ENCODE measurements at places on chromosomes 1 and 21.

DNA sequence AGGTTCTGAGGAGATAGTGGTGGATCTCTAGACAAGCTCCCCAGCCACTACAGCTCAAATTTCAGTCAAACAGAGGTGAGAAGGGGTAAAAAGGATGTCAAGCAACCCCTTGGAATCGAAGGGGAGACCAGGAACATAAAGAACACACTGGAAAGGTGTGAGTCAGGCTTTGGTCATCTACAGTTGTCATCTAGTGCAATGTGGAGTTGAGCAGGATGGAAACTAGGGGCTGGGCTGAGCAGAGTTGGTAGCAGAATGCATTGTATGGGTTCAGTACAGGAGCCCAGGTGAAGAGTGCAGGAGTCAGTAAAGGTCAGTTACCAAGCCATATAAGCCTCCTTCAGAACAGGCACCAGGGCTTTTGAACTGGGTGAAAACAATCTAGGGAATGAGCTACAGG is 52.7 kb upstream of the VAV3 start:
- no peak for DNase-seq

GRCh38 chr1:230431527-230431926 is 5.4 kb upstream of the PGBD5 start:
- DNase-seq = no peak

GRCh38 chr1:21451212-21451611 is 11.3 kb downstream of the NBPF3 start:
- DNase-seq = no peak

GRCh38 chr21:43632373-43632905 is 26.8 kb downstream of the HSF2BP start:
- DNase-seq = no peak

DNA sequence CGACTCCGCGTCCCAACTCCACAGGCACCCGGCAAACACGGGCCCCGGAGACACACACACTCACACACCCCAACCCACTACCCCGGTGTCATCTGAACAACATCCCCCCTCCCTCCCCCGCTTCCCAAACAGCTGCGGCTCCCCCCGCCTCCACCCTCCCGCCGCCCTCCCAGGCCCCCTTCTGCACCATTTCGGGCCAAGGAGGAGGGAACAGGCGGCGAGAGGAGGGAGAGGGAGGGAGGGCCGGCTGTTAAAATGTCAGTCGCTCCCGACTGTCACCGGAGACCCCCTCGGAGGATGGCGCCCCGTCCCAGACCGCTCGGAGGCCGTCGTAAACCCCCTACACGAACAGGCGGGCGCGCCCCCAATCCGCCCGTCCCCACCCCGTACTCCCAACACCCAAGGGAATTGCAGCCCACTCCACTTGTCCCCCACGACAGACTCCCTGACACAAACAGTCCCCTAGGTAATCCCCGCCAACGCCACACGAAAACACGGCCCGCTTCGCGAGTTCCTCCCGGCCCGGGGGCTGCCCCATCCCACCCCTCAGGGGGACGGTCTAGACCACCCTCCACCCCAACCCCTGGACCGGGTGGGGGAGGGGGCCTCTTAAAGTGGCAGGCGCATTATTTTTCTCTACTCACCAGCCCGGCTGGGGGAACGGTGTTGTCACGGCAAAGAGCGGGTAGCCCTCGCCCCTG is 583 bp downstream of the MEF2D start:
- no peak for DNase-seq

GRCh38 chr1:63848733-63849132 is 74.9 kb downstream of the ROR1 start:
- no peak for DNase-seq

DNA sequence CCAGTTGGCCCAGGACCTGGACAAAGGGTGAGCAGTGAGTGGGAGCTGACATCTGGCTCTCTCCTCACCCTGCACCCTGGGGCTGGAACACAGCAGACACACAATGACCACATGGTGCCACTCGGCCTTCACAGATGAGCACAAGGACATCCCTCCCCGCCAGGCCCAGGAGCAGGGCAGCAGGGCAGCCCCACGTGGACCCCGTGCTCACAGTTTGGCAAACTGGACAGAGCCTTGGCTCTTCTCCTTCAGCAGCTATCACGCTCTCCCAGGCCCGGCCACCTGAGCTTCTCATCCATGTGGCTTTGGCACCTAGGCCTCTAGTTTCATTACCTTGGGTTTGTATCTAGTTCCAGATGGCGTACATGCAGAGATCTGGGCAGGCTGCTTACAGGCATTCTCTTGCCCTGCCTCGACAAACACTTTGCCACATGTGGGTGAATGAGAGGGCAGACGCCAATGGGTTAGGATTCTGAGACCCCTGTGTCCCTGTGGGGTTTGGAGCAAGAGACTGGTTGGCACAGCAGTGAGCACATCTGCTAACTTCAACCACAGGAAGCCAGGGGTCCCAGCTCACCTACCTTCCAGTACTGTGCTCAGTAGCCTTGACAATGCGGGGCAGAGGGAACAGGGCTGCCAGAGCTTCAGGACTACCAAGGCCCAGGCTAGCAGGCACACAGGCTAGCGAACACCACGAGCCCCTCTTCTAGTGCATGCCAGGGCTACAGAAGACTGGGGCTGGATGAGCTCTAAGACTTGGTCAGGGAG is 3.4 kb upstream of the PTPRF start:
- no peak for DNase-seq

- no peak for DNase-seq
These were observed 181.6 kb upstream of the CACYBP start for GRCh38 chr1:174818014-174818616.

GRCh38 chr1:188489336-188490112 is 1660.8 kb downstream of the PLA2G4A start:
- no peak for DNase-seq

DNA sequence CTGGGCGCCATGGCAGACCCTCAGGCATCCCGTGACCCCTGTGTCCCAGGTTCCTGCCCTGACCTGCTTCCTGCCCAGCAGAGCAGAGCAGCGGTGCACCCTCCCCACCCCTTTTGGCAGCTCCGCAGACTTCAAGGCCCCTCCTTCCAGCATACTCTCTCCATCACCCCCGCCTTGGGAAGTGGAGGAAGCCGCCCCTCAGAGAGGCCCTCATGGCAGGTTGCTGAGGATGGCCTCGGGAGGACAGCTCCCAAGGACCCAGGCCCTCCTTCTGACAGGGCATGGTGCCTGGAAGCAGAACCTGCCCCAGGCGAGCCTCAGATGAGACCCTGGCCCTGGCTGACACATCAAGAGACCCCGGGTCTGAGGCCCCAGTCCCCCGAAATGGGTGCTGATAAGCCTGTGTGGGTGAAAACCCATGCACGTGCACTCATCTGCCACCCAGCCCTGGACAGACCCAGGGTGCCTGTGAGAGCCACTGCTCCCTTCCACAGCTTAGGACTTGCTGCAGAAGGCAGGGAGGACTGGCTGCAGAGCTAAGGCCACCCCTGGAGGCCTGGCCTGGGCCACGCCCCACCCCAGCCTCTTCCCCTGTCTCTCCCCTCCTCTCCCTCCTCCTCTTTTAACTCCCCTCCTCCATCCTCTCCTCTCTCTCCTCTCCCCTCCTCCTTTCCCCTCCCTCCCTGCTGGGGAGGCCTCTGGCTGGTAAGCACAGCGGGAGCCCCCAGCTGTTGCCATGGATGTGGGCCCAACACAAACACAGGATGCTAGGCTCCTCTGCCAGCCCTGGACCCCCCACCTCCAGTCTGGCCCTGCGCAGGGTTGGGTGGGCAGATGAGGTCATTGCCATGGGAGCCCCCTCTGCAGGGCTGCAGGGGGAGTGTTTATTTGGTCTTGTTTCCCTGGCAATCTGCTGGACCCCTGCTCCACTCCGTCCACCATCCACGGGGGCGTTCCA is 33.7 kb downstream of the WNT9A start:
- no peak for DNase-seq

- no peak for DNase-seq
These were observed 5.1 kb upstream of the ETV3L start for GRCh38 chr1:157104598-157105293.

DNA sequence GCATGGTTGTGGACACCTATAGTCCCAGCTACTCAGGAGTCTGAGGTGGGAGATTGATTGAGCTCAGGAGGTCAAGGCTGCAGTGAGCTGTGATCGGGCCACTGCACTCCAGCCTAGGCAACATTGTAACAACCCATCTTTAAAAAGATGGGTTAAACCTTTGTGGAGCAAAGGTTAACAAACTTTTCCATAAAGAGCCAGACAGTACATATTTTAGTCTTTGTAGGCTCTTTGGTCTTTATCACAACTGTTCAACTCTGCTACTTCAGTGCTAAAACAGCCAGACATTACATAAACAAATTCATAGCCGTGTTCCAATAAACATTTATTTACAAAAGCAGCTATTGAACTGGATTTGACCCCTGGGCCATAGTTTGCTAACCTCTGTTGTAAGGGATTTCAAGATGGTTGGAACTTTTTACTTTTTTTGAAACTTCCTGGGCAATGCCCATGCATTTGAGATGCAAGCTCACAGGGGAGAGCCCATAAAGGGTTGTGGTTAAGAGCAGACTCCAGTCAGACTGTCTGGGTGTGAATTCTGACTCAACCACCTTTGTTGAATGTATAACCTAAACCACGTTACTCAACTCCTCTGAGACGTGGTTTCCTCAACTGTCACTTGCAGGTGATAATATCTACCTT is 10.8 kb downstream of the INAVA start:
- no peak for DNase-seq

DNA sequence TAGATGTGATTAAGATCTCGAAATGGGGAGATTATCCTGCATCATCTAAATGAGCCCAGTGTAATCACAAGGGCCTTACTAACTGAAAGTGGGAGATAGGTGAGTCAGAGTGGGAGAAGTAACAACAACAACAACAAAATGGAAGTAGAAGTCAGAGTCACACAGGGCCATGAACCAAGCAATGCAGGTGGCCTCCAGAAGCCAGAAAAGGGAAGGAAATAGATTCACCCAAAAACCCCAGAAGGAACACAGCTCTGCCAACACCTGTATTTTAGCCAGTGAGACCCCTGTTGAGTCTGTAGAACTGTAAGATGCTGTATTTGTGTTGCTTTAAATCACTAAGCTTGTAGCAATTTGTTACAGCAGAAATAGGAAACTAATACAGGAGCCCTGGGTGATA is 4.1 kb downstream of the TAGLN2 start:
- no peak for DNase-seq

DNA sequence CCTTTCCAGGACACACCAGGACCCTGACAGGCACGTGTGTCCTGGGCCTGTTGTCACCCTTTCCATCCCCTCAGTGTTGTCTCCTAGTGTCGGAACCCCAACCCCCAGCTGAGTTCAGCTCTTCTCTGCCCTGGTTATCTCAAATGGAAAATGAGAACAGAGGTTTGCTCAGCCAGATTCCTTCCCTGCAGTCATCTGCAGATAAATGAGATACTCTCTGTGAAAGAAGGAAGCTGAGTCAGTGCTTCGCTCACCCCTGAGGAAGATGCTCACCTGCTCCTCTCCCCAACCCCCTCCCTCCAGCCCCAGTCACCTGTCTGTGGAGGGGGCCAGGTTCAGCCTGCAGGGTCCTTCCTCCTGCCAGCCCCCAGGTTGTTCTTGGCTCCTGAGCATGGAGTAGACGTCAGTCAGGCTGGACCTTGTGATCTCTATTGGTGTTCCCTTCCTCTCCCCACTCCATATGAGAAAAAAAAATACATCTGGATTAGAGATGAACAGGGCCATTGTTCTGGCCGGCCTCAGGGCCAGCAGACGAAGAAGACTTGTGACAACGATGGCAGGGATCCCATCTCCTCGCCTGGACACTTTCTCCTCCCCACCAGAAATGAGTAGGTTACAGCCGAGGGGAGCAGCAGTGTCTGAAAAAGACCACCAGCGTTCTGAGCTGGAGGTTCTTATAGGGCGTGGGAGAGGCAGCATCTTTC is 20.9 kb downstream of the PHGDH start:
- DNase-seq = no peak

GRCh38 chr1:82690411-82690810 is 889.7 kb downstream of the ADGRL2 start:
- no peak for DNase-seq

GRCh38 chr21:16563795-16564194 is 834.0 kb downstream of the USP25 start:
- no peak for DNase-seq

DNA sequence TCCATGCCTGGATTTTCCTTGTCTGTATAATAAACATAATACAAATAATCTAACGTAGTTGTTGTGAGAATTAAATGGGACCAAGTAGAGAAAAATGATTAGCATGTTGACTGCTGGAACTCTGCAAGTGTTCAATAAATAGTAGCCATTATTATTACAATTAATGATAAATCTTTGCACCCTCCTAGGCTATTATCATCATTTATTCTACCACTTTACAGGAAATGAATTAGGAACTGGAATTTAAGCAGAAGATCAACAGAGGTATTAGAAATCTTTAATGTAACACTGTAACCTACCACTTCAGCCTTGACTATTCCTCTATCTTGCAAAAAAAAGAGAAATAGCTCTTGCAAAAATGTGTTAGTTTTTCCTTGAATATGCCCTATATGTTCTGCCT is 61.9 kb upstream of the TTC39A start:
- DNase-seq = no peak

DNA sequence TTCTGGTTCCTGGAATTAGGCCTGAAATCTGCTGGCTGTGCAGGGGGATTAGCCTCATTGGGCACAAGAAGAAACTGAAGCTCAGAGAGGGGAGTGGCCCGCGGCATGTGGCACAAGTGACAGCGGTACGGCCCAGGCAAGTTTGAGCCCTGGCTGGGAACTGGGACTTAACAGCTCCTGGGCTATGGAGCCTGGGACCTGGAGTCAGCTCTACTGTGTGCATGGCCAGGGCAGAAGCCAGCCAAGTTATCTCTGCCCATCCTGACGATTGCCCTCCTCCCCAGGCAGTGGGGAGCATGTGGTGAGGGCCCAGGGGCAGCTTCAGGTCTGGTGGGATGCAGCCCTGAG is 61.3 kb downstream of the ALPL start:
- DNase-seq = no peak
